Lower leg skin (tissue), 4 donors: ENCODE measurements at places on chromosomes 11 and 22. TPM values are rescaled to one million over a fixed set of nuclear protein-coding genes. Genes with fewer than 3 reads are reported as not detected.

The KCNK4 gene
- not detected for total RNA-seq

The TREH gene
- not detected for total RNA-seq

The SLC35E4 gene
- 14.6 TPM for total RNA-seq

The OR6T1 gene
- not detected for total RNA-seq

GRCh38 chr11:57476047-57476756 is 15.9 kb downstream of the RTN4RL2 start:
- DNase-seq = no peak
